Kasumi-1 (cell line): ENCODE measurements at places on chromosomes 11 and 22.

DNA sequence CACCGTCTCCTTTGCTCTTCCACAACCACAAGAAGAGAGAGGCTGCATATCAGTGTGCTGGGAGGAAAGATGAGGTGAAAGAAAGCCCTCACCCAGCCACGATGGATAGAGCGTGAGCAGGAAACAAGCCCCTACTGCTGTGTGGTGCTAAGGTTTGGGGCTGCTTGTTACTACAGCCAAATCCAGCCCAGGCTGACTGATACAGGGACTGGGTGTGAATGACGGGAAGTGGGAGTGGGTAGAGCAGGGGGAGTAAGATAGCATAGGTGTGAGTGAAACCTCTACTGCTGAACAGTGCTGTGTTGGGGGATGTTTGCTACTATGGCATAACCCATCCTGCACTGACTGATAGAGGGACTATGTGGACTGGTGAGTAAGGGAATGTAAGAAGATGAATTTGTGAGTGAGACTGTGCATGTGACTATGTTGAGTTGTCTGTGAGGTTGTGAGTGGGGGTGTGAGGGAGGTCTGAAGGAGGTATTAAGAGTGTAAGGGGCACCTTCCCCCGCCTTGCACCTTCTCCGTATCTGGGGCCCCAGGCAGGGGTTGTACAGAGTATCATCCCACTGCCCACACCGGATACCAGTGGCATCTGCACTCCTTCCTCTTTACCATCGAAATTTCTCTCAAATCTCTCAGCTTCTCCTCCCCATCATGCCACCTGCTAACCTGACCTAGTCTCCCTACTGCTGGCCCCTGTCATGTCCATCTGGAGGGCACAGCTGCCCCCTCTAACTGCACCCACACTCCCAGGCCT, 91.5 kb downstream of the MN1 start:
- peak; percentile 14 for DNase-seq

DNA sequence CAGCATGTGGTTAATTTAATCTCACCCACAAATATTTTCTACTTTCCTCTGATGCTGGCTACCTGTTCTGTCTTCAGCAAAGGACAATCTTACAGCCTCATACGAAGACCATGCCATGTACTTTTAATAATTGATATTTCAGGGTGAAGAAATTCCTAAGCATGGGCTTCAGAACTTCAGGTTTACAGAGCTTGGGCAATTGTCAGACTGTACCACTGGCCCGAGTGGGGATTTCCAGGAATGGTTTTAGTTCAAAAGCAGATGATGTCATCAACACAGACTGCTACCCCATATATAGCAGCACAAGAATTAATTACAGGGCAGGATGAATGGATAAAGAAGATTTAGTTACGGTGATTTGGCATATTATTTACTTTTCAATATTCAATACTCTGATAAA, 171.8 kb downstream of the ETS1 start:
- no peak for DNase-seq

DNA sequence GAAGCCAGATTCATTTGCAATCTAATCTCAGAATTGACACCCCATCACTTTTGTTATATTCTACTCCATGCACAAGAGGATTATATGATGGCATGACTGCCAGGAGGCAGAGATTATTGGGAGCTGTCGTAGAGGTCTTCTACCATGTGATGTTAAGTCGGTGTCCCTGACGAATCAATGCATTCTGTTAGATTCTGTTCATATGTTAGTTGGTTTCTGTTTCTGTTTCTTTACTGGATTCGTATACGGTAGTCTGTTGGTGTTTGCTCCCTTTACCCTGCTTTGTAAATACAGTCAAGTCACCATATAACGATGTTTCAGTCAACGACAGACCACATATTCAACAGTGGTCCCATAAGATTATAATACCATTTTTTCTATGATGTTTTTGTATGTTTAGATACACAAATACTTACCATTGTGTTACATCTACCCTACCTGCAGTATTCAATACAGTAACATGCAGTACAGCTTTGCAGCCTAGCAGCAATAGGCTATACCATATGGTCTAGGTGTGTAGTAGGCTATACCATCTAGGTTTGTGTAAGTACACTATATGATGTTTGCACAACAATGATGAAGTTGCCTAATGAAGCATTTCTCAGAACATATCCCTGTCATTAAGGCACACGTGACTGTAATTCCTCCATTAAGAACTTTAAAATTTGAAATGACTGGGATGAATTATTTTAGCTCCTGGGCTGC, 22.8 kb upstream of the RASSF10 start:
- no peak for DNase-seq

DNA sequence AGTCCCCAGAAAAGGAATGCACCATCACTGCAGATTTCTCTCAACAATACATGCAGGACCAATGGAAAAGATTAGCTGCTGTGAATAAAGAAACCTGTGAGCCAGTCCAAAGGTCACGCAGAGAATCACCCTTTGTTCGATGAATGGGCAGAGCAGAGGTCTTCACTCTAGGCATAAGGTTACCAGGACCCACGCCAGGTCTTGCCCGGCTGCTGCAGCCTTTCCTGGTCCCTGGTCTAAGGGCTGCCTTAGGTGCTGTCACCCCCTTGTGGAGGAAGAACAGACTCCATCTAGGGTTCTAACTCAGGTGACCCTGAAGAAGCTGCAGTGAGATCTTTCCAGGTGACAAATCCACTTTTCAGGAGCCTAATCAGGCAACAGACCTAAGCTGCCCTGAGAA, 29.0 kb upstream of the NAP1L4 start:
- DNase-seq = peak; percentile 23

DNA sequence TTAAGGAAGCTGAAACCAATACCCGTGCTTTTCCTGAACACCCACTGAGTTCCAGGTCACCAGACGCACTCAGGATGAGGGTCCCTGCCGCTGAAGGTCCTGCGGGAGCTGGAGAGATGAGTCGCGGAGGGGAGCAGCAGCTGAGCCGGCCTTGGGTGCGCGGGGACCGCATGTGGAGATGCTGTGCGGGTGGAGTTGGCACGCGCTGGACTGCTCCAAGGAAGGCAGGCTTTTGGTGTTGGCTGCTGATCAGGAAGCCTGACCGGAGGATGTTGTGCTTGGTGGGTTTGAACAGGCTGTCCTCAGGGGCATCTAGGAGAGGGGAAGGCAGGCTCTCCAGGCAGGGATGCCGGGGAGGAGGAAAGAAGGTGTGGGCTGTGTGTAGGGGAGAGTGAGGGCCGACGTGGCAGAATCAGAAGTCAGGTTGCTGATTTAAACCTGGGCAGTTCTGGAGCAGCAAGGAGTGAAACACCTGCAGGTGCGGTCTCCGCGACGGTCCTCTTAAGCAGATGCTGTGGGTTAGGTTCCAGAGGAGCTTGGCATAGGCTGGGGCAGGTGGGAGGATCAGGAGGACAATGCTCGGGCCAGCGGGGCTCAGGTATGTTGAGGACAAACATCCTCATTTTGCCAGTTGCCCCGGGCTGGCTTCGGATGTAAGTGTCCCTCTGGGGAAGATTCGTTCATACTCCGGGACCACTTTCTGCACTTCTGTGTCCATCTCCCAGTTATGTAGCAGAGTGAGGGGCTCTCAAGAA, 197.5 kb upstream of the B3GAT1 start:
- DNase-seq = no peak

- peak; percentile 19 for DNase-seq
Observed at GRCh38 chr22:21568347-21569075, 997 bp downstream of the UBE2L3 start.

DNA sequence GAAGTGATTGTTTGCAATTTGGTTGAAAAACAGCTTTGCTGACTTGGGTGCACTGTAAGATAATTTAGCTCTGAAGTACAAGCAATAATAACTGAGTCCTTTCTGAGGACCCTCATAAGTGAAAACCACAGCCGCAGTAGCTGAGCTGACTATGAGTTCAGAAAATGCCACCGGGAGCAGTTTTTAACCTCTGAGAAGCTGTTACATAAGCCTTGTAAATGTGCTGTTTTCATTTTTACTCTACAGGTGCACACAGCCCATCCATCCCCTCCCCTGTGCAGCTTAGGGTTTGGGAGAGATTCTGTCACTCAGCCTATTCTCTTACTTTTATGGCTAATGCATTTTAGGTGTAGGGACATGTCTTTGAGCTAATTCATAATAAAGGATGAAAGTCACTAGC, 255.5 kb upstream of the C11orf87 start:
- no peak for DNase-seq

DNA sequence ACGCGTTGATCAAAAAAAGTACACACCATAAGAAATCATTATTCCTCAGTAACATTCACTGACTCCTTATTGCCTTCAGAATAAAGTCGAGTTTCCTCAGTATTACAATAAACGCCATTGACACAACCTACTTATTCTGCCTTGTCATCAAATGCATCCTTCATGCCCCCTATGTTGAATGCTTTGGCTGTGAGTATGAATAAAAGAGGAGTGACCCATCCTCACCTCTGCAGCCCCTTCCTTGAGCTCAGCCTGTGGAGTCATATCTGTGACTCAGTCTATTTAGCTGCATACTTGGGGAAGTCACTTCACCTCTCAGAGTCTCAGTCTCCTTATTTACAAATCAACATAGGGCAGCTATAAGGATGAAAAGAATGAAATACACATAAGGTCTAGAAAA, 65.1 kb downstream of the USP35 start:
- DNase-seq = no peak
